Stimulated activated CD4-positive, alpha-beta T cell treated with anti-CD3 and anti-CD28 coated beads, Interleukin-4, amount 100 ng/mL, for 4 hours (primary cell): ENCODE measurements at places on chromosomes 5 and 9.

DNA sequence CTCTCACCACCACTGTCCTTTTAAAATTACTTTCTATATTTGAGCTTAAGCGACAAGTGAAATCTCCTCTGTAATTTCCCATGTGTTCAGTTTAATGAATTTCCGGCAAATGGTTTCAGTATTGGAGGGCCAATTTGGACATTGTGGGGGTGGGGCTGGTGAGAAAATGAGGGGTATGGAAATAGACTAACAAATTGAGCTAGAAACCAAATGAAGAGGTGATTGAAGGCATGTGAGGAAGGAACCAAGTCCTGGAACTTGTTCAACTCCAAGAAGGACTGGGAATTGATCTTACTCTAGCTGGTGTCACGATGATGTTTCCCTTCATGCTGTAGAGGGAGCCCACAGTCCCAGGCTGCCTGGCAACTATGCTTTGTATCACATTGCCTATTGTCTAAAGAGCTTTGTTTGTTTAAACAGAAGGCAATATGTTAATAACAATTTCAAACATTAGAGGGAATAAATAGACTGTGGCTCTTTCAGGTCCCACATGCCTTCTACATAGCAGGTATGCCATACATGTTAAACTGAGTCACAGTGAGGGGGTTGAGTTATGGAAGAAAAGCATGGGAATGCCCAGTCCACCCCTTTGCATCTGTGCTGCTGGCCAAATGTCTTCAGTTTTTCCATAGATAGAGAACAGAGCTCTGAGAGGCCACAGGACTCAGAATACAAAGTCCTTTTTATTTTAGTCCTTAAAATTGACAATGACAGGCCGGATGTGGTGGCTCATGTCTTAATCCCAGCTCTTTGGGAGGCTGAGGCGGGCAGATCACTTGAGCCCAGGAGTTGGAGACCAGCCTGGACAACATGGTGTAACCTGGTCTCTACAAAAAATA, 25.0 kb upstream of the MATR3 start:
- DNase-seq: no peak

DNA sequence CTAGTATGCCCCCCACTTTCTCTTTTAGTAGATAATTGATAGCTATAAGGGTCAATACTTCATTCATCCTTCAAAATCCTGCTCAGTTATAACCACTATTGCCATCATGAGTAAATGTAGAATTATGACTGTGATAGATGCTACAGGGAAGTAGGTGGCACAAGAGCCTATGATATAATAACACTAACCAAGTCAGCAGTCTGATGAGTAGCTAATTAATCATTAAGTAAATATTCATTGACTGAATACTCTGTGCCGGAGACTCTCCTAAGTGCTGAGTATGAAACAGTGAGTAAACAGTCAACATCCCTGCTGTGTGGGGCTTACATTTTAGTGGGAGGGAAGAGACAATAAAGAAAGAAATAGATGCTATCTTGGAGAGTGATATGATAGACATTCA, 430.3 kb upstream of the ZNF462 start:
- no peak for DNase-seq

GRCh38 chr5:10507575-10508096, 56.2 kb upstream of the ANKRD33B start:
- no peak for DNase-seq

GRCh38 chr5:173829826-173830225, 58.3 kb upstream of the CPEB4 start:
- DNase-seq: no peak

- no peak for DNase-seq
Measured at GRCh38 chr5:130251931-130252330, 347.7 kb downstream of the CHSY3 start.

DNA sequence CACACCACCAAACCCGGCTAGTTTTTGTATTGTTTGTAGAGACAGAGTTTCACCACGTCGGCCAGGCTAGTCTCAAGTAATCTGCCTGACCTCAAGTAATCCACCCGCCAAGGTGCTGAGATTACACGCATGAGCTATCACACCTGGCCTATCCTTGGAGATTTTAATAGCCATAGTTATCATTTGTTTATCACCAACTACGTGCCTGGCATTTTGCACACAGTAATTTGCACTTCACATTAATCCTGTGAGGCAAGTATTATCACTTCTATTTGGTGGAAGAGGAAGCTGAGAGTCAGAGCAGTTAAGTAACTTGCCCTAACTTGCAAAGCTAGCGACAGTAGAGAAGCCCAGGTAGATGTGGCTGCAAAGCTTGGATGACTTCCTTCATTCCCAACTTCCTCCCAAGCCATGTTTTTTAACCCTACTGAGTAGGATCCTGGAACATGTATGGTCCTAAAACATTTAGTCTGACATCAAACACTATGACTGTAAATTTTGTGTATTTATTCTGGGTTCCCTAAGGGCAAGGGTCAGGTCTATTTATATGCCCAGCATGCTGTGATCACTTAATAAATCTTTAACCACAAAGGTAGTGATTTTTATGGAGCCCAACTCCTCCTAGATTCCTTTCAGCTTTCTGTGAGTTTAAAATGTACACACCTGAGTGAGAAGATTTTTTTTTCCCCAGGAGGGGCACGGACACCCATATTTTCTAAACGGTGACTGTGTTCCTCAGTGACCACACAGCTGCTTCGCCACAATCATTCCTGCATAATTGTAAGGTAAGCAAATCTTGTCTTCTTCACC, 100.2 kb upstream of the RAI14 start:
- no peak for DNase-seq

- no peak for DNase-seq
Measured at GRCh38 chr9:106177216-106177615, 482.9 kb downstream of the TMEM38B start.
